ENCODE measurements at places on chromosomes 12 and 14.

DNA sequence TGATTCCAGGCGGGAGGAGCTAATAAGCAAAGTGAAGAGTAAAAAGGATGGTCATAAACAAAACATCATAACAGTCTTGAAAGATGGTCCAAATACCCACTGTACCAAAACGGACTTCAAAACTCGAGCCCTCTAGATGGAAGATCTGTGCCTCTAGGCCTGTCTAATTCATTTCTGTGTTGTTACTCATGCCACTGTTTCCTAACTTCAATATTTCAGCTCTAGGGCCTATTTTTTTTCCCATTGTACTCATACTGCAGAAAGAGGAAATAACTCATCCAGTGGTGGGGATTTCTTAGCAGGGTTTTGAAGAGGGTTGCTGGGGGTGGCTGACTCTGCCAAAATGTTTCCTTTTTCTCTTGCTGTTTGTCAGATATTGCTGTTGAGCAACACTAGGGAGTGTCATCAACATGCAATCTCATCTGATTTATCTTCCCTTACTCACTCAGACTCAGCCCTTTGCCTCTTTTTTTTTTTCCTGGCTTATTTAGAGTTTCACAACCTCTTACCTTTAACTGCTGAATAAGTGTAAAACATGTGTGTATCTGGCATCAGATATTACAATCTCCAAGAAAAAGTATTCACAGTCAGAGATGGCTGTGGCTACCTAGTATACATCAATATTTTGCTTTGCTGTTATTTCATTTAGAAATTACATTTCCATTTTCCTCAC lies 189.6 kb downstream of the DUSP6 start:
- no peak for DNase-seq

DNA sequence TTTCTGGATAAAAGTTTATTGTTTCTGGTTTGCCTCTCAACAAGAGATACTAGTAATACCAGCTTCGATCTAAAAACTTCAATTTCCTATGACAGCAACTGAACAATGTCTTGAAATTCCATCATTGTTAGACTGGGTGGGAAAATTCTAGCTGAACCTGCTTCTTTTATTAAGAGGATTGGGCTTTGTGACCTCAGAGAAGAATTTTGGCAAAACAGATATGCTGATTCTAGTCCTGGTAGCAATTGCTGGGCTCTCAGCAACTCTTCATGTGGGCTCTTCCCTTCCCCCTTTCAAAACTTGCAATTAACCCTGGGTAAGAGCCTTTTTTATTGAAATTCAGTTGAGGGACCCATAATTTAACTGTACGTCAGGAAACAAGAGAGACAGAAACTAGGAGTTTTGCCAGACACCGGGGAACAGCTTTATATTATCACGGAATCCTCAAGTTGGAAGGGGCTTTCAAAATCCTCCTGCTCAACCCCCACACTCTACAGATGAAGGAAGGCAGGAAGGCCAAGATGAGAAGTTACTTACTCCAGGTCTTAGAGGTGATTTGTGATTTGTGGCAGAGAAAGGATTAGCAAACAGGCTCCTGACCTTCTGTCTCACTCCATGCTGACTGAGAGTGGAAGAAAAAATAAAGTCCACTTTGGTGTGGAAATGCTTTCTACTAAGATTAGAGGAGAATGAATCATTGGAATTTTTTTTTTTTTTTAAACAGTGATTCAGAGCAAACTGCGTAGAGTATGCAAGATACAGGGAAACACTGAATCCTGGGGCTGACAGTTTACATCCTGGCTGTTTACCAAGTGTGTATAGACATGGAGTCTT lies 239.0 kb upstream of the ATP2B1 start:
- peak; percentile 13 for DNase-seq

- DNase-seq: no peak
Observed at GRCh38 chr14:77224212-77224611, 42.6 kb downstream of the TMEM63C start.

- DNase-seq: no peak
Observed at GRCh38 chr14:68409387-68409786, 383.5 kb downstream of the ZFP36L1 start.

DNA sequence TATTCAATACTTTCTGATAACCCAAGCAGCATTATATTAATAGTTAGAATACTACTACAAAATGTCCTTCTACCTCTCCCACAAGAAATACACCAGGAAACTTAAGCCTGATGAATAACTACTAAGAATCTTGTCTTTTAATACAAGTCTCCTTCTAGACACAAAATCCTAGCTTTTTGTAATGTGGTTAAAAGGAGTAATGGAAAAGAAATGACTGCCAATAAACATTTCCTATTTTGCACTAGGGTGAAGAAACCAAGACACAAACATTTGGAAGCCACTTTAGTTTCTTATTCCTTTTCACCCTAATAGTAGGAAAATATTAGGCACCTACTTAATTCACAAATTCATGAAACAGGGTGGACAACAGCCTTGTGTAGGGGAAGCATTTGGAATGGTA lies 51.3 kb upstream of the TTC7B start:
- no peak for DNase-seq

DNA sequence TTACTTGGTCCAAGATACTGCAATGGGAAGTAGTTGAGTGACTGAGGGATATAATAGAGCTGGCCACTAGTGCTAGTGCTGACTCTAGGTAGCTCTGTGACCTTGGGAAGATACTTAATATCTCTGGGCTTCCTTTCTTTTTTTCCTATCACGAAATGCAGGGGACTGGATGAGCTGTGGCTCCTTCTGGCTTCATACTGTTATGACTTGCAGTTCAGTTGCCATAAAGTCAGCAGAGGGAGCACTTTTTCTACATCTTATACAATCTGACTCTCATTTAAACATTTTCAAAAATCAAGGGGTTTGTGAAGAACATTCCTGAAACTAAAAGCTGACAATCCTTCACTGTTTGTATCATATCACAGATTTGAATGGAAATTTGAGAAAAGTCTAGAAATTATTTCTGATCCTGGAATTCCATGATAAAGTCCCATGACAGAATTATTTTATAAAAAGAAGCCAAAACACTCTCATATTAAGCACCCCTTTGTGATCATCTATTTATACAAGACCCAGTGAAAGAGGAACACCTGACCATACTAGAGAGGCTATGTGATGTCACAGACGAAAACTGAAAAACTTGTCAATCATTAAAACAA lies 5.3 kb downstream of the BHLHE41 start:
- peak; percentile 62 for DNase-seq

- no peak for DNase-seq
Observed at GRCh38 chr12:91056488-91056887, 1.3 kb downstream of the KERA start.

- DNase-seq: no peak
Observed at GRCh38 chr12:28027947-28028724, 55.6 kb upstream of the PTHLH start.
